ENCODE measurements at places on chromosomes 3 and 15.

DNA sequence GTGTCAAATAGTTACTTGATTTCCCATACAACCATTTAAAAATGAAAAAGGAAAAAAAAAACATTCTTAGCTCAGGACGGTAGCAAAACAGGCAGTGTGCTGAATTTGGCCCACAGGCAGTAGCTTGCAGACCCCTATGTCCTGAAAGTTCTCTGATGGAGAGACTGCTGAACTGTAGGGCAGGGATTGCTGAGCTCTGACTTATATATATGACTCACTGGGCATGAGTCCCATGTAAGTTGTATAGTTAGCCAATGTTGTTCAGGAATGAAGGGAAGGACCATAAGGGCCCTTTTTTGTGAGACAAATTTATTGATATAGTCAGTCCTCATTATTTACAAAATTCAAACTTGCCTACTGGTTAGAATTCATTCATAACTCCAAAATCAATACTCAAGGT is 36.9 kb upstream of the FRMD4B start:
- no peak for DNase-seq

DNA sequence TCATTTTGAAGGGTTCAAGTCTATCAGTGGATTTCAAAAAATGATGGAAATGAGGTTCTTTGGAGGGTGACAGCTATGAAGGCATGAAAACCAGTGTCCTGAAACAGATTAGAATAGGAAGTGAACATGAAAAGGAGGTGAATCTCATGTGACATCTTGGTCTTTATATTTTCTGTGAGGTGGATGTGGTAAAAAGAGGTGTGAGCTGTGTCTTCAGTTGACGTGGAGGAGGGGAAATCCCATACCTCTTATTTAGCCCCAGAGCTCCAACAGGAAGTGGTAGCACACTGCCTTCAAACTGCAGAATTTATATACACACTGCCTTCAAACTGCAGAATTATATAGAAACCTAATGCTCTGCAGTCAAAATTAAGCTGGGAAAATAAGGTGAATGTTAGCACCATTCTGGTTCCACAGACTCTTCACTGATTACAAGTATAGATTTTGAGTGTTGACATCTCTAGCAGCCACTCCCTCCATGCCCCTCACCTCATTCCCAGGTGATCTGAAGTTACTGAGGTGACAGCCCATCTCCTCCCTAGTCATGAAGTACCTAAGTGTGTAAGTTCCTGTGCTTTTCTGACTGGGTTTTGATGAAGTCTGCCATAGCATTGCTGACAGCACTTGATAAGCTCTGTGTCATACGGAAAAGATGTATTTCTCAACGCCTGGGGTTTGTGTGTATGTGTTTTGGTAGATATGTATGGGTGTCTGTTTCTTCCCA is 2.7 kb downstream of the RAB8B start:
- DNase-seq = no peak

- no peak for DNase-seq
Measured at GRCh38 chr3:115968871-115969270, 345.6 kb downstream of the GAP43 start.

DNA sequence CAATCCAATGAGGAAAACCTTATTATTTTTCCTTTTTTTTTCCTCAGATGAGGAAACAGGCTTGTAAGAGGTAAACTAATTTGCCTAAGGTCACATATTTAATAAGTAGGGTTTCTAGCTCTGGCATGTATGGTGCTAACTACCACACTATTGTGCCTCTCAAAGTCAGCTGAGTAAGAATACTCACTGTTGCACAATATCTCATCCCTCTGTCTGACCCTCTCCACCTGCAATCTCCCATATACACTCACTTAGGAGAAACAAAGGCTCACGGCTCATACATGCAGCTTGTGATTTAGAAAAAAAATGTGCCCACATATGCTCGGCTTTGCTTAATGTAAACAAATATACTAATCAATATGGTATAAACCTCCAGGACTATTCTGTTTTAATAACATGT is 10.4 kb upstream of the ARIH1 start:
- DNase-seq = no peak

- peak; percentile 47 for DNase-seq
Measured at GRCh38 chr3:137970914-137971831, 38.8 kb upstream of the CLDN18 start.
